ENCODE measurements at places on chromosomes 3 and 15.

GRCh38 chr15:40846841-40847222 is 3.0 kb downstream of the SPINT1 start:
- DNase-seq = no peak

- DNase-seq = no peak
These were observed 94.4 kb upstream of the PHLDB2 start for GRCh38 chr3:111764645-111765091.

DNA sequence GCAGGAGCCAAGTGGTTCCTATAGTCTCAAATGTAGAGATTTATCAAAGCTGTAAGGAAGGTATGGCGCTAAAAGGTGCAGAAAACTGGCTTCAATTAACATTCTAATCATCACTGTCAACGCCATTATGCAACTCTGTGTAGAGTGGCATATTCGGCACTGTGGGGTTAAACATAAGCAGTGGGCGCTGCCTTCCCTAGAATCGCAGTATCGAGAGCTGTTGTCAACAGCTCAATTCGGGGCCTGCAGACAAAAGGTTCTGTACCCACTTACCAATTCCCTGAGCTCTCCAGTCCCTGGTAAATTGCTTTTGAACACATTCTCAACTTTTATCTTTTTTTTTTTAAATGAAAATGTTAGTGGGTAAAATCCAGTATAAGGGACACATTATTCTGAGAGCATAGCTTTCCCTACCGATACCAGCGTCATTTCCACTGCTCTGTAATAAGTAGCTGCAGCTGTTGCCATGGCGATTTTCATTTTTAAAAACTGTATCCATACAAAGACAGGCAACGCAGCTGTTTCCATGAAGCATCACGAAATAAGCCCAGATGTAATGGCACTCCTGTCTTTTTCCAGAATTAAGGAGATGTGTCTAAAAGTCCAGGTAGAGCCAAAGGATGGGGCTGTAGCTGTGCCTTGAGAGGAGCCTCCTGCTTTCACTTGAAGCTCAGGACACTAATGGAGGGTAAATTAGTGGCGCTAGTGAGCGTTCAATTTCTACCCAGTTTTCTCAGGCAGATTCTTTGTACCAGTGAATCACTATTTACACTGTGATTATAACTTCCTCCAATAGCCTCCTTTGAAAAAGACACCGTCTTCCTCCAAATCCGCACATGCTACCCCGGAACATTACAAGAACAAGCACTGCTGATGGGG is 250.3 kb downstream of the SLC9A9 start:
- no peak for DNase-seq

DNA sequence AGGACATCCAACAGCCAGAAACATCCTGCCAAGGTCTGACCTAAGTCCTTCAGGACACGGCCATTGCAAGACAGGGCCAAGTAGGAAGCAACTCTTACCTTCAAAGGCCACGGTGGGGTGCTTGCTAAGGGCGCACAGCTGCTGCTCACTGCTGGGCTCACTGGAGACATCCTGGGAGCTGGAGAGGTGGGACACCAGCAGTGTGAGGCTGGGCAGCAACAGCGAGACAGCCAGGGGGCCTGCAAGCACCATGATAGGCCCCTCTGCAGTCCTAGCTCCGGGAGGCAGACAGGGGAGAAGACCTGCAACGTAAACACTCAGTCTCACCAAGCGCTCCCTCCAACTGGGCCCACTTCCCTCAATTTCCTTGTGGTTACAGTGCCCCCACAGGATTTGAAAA is 79.2 kb downstream of the SEMA5B start:
- DNase-seq = no peak

GRCh38 chr15:37130356-37130755 is 30.0 kb upstream of the MEIS2 start:
- no peak for DNase-seq
